M059J (cell line): ENCODE measurements at places on chromosomes 6 and 20.

- DNase-seq: no peak
These were observed 501.0 kb upstream of the MARCKS start for GRCh38 chr6:113356139-113356538.

- no peak for DNase-seq
These were observed at the start of gene TBXT for GRCh38 chr6:166167801-166168615. TBXT (minus strand) TSS chr6:166167851; CDS start chr6:166167591, 260 bp downstream.

DNA sequence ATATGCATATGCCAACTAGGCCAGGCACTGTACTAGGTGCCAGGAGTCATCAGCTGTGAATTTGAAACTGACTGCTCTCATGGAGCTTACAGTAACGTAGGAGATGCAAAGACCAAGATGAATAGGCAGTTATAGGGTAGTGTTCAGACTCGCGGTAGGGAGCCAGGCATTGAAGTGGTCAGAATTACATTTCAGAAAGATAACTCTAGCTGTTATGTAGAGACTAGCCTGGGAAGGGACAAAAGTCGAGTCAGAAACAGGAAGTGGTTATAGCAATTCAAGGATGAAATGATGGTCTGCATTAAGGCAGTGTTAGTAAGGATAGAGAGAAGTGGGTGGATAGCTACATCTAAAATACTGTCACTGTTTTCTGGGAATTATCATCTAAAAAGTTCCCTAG is 56.6 kb downstream of the PCMT1 start:
- DNase-seq: peak; percentile 18

- DNase-seq: peak; percentile 38
These were observed 542.9 kb upstream of the JAG1 start for GRCh38 chr20:11216451-11217314.

GRCh38 chr20:37615340-37616109 is 78.3 kb upstream of the CTNNBL1 start:
- peak; percentile 27 for DNase-seq

DNA sequence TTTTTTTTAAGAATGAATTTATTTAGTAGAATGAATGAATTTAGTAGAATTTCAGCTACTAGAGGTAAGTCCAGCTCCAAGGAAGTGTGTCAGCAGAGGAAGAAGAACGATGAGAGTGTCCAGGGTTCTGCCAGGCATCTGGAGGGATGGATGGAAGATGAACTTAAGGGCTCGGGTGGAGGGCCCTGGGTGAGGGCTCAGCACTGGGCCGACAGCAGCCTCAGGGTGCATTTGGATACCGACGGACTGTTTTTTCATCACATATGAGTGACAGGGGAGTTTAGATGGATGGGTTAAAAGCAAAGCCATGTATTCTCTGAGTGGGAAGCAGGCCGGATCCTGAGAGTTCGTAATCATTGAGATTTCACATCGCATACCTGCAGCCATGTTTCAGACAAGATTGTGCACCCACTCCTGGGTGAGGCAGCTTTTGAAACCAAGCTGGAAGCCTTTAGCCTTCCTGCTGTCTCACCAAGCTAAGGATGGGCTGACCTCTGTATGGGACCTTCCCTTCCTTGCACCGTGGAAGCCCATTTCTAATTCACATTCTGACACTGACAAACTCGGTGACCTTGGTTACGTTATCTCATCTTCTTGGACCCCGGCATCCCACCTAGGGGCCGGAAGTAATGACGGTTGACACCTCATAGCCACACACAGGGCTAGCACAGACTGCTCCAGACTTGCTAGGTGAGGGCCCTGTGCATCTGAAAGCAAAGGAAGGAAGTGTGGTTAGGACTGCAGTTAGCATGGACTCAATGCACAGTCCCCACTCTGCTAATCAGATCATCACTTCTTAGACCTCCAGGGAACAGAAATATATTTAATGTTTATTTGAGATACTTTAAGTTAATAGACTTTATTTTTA is 228.5 kb downstream of the SLC24A3 start:
- DNase-seq: no peak

GRCh38 chr20:50762435-50763220 is 31.2 kb downstream of the PARD6B start:
- DNase-seq: peak; percentile 91

DNA sequence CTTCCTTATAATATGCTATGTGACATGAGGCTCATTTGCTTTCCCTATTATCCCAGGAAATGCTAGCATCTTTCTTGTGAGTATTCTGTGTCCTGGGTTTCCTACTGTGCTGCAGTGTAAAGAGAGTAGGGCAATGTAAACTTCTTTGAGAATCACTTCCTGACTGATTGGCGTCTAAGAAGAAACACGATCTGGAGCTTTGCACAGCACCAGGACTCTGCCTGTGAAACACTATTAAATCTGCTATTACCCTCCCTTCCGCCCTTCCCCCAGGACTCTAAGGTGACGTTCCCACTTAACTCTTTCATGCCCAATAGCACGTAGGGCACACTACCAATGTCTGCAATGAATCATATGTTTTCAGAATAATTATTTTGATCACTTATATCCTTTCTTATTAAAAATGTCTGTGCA is 607.3 kb upstream of the CITED2 start:
- DNase-seq: peak; percentile 89

DNA sequence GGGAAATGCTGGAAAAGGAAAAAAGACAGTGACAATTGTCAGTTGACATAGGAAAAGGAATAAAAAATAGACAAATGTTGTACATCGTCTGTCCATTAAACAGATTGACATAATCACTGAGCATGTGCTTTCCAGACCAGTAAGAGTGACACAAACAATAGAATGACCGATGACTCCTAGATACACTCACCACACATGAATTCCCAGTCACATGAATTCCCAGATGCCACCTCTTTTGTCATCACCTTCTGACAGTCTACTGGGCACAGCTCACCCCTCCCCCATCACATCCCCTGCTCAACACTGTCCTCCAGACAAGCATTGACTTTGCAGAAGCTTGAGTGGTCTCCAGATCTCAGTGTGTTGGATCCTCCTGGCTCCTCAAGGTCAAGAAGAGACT is 25.9 kb downstream of the POM121L2 start:
- peak; percentile 40 for DNase-seq

GRCh38 chr20:15618912-15619311 is 954.3 kb downstream of the KIF16B start:
- DNase-seq: peak; percentile 92

DNA sequence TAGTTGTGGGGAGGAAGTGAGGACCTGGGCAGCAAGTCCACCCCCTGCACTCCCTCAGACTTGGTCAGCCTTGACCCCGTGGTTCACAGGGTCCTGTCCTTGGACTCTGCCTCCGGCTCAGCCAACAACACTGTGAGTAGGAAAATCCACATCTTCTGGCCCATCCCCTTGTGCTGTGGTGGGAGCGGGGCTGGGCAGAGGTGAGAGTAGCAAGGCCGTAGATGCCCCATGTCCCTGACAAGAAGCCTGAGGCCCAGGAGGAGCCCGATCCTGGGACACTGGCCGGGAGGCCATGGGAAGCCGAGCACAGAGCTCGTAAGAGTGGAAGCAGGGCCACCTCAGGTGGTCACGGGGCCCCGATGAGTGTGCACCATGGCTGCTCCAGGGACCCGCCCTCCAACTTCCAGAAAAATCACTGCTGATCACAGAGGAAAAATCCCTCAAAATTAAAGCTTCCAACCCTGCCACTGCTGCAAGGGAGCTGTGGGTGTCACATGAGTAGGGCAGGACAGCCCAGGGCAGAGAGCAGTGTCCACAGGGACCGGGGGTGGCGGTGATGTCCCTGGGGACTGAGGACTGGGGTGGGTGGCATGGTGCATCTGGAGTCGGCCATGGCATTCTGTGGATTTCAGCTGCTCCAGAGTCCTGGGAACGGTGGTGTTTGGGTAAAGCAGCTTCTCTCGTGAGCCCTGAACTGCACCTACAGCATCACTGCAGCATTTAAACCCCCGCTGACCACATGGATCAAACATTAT is 189.4 kb downstream of the DLL1 start:
- DNase-seq: no peak

DNA sequence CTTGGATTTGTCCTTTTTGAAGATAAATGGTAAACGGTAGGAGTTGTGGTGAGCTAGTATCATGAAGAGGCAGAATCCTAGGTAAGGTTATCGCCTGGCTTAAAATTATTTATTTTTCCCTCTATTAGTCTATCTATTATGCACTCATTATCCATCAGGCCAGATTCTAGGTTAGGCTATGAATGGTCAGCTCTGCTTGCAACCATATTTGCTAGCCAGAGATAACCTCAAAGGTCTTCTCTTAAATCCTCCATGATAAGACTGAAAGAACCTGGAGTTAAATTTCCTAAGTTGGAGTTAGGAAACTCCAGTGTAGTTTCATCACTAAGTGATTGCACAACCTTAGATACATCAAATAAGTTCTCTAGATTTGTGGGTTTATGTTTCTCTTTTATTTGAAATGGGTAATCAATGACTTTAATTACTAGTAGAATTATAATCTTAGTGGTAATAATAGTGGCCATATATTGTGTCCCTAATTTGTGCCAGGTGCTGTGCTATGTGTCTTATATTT is 302.1 kb upstream of the RUNX2 start:
- no peak for DNase-seq

DNA sequence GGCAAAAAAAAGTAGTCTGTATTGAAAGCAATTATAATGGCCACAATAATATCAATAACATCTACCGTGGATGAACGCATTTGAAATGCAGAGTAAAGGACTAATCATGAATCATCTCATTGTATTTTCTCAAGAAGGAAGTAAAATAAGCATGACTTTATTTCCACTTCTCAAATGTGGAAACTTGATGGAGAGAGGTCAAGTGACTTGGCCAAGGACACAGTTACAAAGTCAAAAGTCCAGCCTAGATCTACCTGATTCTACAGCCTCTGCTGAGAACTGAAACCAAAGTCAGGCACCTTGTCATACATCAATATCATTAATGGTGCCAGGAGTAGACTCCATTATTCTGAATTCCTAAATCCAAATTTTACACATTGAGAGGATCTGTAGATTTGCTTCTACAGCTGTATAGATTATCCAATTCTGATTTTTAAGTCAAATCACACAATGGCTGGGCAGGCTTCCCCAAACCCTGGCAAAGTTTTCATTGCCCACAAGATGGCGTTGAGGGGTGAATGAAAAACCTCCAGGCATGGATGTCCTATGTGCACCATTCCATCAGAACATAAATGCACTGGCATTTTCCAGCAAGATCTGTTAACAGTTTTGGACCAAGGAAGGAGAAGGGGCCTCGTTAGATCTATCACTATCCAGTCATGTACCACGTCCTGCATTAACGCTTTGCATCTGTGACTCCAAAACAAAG is 423.1 kb downstream of the MAFB start:
- peak; percentile 58 for DNase-seq

- DNase-seq: peak; percentile 26
These were observed 42.6 kb downstream of the RBM38 start for GRCh38 chr20:57433657-57434389.

DNA sequence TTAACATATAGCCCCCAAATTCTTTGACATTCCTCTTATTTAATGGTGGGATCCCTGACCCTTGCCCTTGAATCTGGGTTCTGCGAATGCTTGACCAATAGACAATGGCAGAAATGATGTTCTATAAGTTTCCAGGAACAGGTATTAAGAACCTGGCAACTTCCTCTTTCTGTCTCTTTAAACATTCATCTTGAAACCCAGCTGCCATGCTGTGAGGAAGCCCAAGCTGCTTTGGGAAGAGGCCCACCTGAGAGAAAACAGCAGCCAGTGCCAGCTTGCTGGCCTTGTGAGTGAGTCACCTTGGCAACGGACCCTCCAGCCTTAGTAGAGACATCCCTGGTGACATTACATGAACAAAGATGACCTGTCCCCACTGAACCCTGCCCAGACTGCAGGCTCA is 45.2 kb upstream of the RALY start:
- DNase-seq: no peak

DNA sequence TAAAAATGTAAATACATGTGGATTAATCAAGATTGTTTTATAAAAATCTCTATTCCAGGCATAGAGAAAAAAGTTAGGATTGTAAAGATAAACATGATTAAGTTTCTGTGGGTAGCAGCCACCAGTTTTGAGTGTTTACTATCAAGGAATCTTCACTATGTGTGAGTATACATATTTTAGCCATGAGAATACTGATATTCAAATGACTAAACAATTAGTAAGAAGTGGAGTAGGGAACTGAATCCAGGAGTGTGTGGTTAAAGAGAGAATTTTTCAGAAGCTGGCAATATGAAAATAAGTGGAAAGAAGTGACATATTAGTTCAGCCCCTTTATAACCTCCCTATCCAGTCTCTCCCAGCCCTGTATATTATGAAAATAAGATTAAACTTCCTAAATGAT is 10.3 kb downstream of the ELOVL2 start:
- peak; percentile 86 for DNase-seq

DNA sequence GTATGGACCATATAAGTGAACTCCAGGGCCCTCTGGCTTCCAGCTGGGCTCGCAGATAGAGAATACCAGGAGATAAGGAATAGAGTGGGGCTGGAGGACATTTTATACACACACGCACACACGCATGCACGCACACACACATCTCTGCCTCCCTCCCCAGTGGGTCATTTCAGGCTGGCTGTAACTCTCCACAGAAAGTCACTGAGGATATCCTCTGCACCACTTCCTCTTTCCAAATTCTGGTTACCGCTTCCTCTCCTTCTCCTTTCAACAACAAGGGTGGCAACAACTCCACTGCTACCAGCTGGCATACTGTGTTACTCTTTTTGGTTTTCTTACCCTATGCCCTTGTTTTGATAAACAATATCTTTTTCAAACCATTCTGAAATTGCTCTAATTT is 280.2 kb downstream of the COL12A1 start:
- DNase-seq: no peak

GRCh38 chr6:119957195-119957594 is 607.6 kb upstream of the MAN1A1 start:
- no peak for DNase-seq

DNA sequence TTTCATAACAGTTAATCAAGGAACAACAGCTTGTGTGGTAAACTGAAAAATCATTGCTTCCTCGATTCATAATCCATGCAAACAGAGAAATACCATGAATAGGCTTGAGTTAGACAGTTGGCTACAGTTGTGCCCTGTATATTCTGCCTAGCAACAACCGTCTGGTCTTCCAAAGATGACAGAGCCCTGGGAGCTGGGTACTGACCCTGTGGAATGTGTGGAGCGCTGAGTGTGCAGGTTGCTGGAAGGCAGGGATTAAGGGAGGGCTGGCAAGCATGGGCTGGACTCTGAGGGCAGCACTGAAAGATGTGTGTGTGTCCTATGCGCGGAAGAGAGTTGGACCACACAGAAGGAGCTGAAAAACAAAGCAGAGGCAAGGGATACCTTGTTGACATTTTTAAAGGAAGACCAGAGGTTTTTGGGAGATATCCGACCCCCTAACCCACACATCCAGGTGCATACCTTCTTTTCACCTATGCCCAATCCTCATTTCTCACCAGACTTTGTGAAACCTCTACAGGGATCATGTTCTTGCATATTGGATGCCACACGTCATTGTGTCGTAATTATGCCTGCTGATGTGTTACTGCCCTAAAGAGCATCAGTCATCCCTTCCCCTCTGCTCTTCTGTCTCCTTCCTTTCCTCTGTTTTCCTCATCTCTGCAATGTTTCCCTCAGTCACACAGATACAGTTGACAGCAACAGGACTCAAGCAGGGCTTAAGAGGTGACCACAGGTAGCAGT is 58.2 kb upstream of the VGLL2 start:
- DNase-seq: peak; percentile 29
